Activated CD4-positive, CD25-positive, alpha-beta regulatory T cell treated with anti-CD3 and anti-CD28 coated beads, Interleukin-2, amount 50 U/mL, for 24 hours (primary cell): ENCODE measurements at places on chromosomes 4 and X.

GRCh38 chr4:168549143-168549542 is 52.3 kb downstream of the PALLD start:
- no peak for ATAC-seq

- peak; percentile 93 for ATAC-seq
Observed at GRCh38 chr4:121706595-121707021, 9.8 kb upstream of the ANXA5 start.

DNA sequence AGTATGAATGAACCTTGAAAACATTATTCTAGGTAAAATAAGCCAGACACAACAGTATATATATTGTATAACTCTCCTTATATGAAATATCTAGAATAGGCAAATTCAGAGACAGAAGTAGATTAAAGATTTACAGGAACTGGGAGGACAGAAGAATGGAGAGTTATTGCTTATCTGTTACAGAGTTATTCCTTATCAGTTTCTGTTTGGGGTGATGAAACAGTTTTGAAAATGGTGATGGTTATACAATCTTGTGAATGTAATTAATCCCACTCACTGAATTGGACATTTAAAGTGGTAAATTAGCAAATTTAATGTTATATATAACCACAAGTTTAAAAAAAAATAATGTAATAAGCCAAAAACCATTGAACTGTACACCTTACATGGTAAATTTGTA is 14.5 kb upstream of the EXOC1 start:
- ATAC-seq = no peak

- ATAC-seq = peak; percentile 32
Observed at GRCh38 chr4:4689694-4690440, 148.0 kb upstream of the STX18 start.

- ATAC-seq = peak; percentile 32
Observed at GRCh38 chrX:44898411-44899221, 25.6 kb downstream of the KDM6A start.

GRCh38 chr4:125368671-125369081 is 53.9 kb downstream of the FAT4 start:
- no peak for ATAC-seq

GRCh38 chr4:31415629-31416028 is 695.5 kb downstream of the PCDH7 start:
- ATAC-seq = no peak

DNA sequence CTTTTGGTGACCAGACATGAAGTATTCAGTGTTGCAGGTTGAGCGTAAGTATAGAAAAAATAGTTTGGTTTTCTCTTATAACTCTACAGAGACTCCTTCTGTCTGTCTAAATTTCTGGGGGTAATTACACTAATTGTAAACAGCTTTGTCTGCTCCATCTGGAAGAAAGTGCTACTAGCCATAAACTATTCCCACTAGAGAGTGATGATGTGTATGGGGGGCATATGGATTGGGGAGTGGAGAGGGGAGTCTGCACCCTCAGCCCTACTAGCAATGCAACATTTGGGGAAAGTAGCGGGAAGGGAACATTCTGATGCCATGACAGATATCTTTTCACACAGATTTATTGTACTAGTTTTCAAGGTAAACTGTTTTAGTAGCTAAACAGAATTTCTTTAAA is 549.7 kb downstream of the TRIML1 start:
- ATAC-seq = no peak

- no peak for ATAC-seq
Observed at GRCh38 chr4:1597021-1597931, 86.8 kb downstream of the FAM53A start.

GRCh38 chr4:66633477-66633876 is 911.8 kb downstream of the CENPC start:
- no peak for ATAC-seq

GRCh38 chrX:142089193-142089592 is 115.9 kb downstream of the MAGEC2 start:
- ATAC-seq = no peak

- ATAC-seq = no peak
Observed at GRCh38 chr4:7282786-7283440, 90.6 kb downstream of the SORCS2 start.

DNA sequence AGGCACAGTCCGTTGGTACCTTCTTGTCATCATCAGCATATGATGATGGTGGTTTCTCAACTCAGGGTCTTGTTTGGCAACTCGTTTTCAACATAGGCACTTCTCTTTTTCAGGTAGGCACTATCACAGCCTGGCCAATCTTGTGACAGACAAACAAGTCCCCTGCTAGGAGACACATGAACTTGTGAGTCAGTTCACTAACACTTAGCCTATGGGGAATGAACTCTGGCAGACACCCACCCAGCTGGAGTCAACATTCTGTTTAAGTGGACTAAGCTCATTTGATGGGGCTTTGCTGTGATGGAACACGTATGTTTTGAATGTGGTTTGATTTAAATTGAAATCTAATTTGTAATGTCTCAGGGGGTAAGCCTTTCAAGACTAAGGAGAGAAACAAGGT is 100.7 kb upstream of the MAMLD1 start:
- no peak for ATAC-seq

- ATAC-seq = no peak
Observed at GRCh38 chr4:142556048-142556447, 290.1 kb downstream of the INPP4B start.

- ATAC-seq = peak; percentile 30
Observed at GRCh38 chrX:47217121-47217851, 1.2 kb upstream of the CDK16 start.

DNA sequence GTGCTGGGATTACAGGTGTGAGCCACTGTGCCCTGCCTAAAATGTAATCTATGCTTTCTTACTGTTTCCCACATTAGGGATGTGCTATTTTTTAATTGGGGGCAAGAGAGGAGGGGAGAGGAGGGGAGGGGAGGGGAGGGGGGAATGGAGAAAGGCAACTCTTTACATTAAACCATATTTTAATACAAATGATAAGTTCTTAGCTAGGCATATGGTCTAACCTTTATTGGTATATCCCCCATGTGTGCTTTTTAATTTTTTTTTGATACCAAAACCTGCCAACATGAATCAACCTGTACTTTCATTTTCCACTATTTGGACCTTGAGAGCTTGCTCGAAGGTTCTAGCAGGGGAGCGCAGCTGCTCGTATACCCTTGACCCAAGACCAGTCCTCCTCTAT is 6.4 kb downstream of the CLOCK start:
- no peak for ATAC-seq

- no peak for ATAC-seq
Observed at GRCh38 chr4:11585506-11585905, 156.8 kb upstream of the HS3ST1 start.
